ENCODE measurements at places on chromosomes 5 and 9.

DNA sequence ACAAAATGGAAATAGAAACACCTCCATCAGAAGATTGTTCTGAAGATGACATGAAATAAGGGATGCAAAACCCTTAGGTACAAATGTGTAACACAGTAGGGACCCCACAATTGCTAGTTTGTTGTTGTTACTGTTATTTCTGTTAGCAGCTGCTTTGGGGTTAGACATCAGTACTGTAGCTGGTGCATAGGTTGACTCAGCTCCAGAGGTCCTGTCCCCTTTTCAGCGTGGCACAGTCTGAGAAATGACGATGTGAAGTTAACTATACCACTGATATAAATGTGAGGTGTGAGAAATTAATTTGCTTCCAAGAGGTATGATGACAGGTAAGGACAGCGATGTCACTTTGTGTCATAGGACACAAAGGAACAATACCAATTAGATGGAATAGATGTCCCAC, 384.6 kb upstream of the KLF4 start:
- no peak for DNase-seq

DNA sequence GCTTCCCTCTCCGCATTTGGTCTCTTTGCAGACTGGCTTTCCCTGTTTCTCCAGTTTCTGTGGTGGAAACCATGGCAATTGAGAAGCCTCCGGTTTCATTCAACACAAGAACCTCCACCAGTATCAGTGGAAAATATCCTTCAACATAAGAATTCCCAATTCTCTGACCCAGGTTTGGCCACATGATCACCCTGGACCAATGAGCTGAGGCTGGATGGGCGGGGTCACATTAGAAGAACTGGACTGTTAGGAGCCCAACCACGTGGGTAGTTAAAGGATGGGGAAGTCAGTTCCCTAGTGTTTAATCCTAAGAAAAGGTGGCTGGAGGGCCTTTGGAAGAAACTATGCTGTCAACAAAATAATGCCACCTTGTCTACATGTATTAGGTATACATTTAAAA, 336.3 kb downstream of the DMRT2 start:
- no peak for DNase-seq

DNA sequence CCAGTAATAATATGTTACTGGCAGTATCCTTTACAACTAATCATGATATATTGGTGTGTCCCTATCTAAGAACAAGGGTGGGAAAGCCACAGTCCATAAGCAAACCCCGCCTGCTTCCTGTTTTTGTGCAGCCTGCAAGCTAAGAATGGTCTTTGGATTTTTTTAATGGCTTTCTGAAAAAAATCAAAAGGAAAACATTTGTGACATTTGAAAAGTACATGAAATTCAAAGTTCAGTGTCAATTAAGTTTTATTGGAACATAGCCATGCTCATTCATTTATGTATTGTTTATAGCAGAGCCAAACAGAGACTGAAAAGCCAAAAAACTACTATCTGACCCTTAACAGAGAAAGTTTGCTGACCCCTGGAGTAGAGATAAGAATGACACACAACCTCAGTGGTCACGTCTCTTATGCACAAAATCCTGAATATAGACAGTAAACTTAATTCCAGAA, 12.8 kb upstream of the TMEM245 start:
- DNase-seq, result no peak

- no peak for DNase-seq
Measured at GRCh38 chr5:145750199-145750598, 84.9 kb downstream of the PRELID2 start.

- DNase-seq, result no peak
Measured at GRCh38 chr9:28272127-28272526, 698.8 kb upstream of the C9orf72 start.

- DNase-seq, result no peak
Measured at GRCh38 chr5:104111632-104112031, 549.0 kb upstream of the NUDT12 start.

DNA sequence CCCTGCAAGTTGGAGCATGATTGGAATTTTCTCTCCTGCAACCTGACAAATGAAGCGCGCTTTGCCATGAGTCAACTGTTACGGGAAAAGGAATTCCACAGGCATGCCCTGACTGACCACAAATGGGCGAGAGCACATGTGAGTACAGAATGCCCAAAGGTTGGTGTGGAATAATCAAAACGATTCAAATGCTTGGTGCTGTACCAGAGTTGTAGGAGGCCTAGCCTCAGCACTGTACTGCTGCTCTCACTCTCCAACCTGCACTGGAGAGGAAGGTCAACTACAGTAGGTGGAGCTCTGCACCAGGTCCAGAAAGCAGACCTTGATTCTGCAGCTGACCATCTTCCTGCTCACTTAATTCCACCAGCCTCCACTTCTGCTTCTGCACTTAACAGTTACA, 406.9 kb upstream of the ACTBL2 start:
- no peak for DNase-seq

DNA sequence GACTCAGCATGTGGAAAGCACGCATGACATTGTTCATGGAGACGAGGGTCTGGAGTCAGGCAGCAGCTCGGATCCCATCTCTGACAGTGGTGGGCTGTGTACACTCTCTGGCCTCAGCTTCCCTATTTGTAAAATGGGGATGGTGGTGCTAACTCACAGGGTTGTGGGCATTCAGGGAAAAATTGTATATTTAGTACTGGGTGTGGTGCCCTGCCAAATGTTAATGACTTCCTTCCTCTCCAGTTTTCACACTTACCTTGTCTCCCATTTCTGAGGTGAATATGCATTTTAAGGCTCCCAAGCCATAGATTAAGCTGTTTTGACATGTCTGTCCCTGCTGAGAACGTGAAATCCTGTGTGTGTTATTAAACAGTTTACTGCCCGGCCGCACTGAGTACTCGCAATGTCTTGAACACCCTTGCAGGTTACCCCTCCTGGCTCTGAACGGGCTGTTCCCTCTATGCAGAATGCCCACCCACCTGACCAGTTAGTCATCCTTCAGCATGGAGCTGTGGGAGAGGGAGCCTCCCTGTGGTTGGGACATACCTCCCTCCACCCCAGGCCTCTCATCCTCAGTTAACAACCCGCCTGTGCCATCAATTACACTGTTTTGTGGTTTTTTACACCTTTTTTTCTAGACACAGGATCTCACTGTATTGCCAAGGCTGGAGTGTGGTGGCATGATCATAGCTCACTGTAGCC, 25.8 kb downstream of the TJP2 start:
- DNase-seq, result no peak

DNA sequence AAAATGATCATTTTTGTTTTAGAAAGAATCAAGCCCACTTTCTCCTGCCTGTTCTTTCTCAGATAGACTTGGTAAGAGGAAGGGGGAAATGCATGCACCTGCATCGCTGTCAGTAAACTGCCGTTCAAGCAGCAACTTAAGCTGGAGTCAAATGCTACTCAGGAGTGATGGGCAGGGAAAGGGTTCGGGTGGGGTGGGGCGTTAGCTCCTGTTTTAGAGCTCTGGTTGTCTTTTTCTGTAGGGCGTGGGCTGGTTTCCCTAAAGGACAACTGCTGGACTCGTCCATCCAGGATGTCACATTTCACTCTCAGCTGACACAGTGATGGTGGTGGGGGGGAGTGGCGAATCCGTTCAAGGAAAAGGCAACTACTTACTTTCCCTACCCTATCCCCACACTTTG, 75.0 kb downstream of the NDFIP1 start:
- DNase-seq, result no peak

GRCh38 chr5:64210866-64211265, 45.2 kb downstream of the RNF180 start:
- no peak for DNase-seq

- no peak for DNase-seq
Measured at GRCh38 chr5:63655043-63655442, 307.2 kb downstream of the HTR1A start.

GRCh38 chr5:72612810-72613209, 105.6 kb upstream of the ZNF366 start:
- DNase-seq, result no peak

GRCh38 chr5:124515497-124516245, 230.8 kb downstream of the ZNF608 start:
- no peak for DNase-seq

DNA sequence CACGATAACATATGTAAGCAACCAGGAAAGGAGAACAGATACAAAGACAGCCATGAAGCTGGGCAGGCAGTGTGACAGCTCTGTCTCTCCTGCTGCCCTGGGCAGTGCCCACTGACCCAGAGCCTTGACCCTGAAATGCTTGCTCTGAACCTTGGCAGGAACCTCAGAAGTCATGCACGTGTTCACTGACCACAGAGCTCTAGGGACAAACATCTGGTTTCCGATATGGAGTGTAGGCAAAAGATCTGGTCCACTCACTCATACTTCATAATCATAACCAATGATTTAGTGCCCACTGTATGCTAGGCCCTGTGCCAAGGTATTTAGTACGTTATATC, 102.6 kb downstream of the FSTL4 start:
- DNase-seq, result no peak

GRCh38 chr5:89840906-89841305, 568.6 kb downstream of the CETN3 start:
- DNase-seq, result no peak

DNA sequence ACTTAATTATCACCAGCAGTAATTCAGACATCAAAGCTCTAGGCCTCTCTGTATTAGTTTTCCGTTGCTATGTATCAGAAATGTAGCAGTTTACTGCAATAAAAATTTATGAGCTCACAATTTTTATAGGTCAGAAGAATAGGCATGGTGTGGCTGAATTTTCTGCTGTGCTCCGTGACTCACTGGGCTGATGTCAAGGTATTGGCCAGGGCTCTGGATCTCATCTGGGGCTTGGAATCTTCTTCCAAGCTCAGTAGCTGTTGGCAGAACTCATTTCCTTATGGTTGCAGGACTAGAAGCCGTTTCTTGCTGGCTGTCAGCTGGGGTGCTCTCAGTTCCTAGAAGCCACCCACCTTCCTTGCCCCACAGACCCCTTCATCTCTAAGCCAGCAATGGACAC, 66.3 kb downstream of the PSAT1 start:
- no peak for DNase-seq

GRCh38 chr9:133657120-133657661, 21.0 kb downstream of the DBH start:
- DNase-seq, result no peak

DNA sequence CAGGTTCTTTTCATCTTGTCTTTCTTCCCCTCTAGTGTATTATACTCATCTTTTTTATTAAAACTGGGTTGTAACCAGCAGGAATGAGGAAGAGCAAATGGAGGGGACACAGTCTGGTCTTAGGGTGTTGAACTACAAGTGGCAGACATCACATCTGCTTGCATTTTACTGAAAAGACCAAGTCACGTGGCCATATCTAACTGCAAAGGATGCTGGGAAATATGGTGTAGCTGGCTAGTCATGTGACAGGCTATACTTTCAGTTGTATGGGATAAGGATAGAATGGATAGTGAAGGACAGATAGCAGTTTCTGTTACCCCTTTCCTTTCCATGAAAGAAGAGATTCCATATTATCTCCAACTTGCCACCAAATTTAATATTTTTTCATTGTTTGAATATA, 13.0 kb upstream of the FGD3 start:
- no peak for DNase-seq

DNA sequence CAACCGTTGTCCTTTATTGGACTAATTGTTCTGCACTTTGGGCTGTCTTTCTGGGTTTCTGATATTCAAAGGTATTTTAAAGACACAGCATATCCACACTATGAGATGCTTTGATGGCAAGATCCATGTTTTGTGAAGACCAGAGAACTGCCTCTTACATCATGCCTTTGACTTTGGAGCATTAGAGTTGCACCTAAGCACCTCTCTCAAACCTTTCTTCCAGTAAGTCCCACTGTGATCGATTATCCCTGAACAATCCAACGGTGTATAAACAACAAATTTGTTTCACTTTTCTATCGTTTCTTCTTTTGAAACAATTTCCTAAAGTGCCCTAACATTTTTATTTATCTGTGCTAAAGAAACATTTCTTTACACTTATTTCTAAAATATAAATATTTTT, 144.4 kb downstream of the KCTD16 start:
- no peak for DNase-seq

GRCh38 chr5:132387640-132388117, 18.2 kb downstream of the SLC22A5 start:
- no peak for DNase-seq

GRCh38 chr9:18531136-18532065, 57.4 kb downstream of the ADAMTSL1 start:
- no peak for DNase-seq

GRCh38 chr9:19119801-19120440, 7.4 kb downstream of the PLIN2 start:
- no peak for DNase-seq

DNA sequence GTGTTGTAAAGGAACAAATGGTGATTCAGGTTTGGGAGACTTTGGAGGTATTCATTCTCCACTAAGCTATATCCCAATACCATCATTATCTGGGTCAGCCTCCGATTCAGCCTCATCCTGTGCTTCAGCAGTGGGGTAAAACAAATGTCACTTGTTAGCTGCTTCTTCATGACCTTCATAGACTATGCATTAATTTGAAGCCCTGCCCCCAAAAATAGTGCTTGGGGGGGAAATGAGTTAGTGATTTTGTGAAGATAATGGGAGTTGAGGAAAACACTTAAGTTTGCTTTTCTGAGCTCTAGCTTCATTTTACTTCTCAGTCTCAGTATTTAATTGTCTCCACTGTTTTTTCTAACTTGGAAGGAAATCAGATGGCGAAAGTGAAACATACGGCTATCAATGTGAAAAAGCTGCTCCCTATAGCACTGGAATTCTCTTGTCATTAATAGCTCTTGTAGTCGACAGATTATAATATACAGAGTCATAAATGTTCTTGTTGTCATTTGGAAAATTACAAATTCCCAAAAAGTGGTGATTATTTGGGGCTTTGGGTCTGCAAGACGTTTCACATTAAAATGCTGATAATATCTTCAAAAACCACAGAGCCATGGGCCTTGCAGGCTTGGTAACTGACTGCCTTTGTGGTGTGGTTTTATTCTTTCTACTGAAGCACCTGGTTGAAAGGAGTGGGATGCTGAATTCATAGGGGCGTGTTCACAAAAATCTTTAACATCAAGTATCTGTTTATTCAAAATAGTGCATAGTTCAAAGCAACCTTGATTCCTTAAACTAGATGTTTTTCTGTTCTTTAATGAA, 40.0 kb downstream of the PIK3R1 start:
- no peak for DNase-seq

DNA sequence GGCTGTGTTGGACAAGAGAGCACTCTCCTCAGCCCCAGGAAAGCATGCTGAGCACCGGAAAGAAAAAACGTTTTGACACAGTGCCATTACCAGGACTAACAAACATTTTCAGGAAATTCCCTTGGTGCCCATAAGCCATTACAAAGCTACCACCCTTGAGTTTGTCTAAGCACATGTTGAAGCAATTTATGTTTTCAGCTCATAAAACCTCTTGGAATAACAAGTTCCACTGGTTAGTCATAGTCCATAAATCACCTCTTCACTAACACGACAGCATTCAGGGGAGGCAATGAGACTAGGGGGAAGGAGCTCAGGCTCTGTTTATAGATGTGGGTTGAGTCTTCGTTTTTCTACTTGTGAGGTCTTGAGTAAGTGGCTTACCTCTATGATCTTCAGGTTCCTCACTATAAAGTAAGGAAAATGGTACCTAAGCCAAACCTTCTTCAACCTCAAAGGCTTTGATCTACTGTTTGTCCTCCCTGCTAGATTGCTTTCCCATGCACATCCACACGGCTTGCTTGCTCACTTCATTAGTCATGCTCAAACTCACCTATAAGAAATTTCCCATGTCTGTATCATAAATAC, 65.4 kb downstream of the DRD1 start:
- DNase-seq, result no peak

Measured in GM19239 (cell line).